ENCODE measurements at places on chromosomes 3 and 15.

GRCh38 chr3:23712656-23713559, 92.8 kb upstream of the UBE2E1 start:
- DNase-seq: peak; percentile 11

DNA sequence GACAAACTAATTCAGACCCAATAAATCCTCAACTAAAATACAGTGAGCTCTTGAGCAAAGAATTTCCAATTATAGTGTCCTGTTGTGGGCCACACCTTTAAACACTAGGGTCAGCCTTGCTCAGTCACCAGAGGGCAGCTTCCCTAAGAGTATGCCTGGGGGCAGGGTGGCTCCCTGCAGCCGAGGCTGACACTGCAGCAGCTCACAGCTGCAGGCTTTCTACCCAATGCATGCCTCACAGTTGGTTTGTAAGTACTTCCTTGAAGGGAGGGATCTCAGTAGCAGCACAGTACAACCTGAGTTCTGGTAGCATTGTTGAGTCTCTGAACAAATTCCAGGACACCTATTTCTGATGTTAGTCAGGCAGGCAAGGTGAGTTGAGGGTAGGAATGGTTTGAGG, 335.6 kb downstream of the TUSC7 start:
- no peak for DNase-seq

GRCh38 chr15:34642247-34642646, 58.8 kb upstream of the GOLGA8B start:
- DNase-seq: no peak

GRCh38 chr3:45001738-45002137, 24.4 kb upstream of the CLEC3B start:
- no peak for DNase-seq

- DNase-seq: no peak
Observed at GRCh38 chr3:159609625-159610024, 379.0 kb upstream of the IL12A start.

- no peak for DNase-seq
Observed at GRCh38 chr15:80450811-80451321, 46.7 kb downstream of the ARNT2 start.

DNA sequence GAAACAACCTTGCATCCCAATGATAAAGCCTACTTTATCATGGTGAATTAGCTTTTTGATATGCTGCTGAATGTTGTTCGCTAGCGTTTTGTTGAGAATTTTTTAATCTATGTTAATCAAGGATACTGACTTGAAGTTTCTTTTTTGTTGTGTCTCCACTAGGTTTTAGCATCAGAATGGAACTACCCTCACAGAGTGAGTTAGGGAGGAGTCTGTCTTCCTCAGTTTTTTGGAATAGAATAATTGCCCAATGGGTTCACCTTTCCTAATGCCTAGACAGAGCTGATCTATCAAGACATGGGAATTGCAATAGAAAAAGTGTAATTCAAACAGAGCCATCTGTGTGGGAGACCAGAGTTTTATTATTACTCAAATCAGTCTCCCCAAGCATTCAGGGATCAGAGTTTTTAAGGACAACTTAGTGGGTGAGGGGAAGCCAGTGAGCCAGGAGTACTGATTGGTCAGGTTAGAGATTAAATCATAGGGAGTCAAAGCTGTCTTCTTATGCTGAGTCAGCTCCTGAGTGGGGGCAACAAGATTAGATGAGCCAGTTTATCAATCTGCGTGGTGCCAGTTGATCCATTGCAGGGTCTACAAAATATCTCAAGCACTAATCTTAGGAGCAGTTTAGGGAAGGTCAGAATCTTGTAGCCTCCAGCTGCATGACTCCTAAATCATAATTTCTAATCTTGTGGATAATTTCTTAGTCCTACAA, 237.4 kb upstream of the PPP2R3A start:
- DNase-seq: no peak

- DNase-seq: no peak
Observed at GRCh38 chr3:13420831-13421765, 976 bp upstream of the NUP210 start.

- no peak for DNase-seq
Observed at GRCh38 chr3:118683636-118684035, 351.0 kb downstream of the IGSF11 start.

Measured in dorsolateral prefrontal cortex (tissue), 122 donors.